NCI-H187 treated with DMSO at 0.1 percent for 48 hours (cell line): ENCODE measurements at places on chromosomes 5 and 9.

GRCh38 chr9:96031916-96032534, 156.5 kb downstream of the ERCC6L2 start:
- DNase-seq = no peak

GRCh38 chr9:95336281-95336680, 18.8 kb upstream of the FANCC start:
- DNase-seq = no peak

GRCh38 chr9:72977670-72978069, 24.8 kb upstream of the ALDH1A1 start:
- DNase-seq = no peak

DNA sequence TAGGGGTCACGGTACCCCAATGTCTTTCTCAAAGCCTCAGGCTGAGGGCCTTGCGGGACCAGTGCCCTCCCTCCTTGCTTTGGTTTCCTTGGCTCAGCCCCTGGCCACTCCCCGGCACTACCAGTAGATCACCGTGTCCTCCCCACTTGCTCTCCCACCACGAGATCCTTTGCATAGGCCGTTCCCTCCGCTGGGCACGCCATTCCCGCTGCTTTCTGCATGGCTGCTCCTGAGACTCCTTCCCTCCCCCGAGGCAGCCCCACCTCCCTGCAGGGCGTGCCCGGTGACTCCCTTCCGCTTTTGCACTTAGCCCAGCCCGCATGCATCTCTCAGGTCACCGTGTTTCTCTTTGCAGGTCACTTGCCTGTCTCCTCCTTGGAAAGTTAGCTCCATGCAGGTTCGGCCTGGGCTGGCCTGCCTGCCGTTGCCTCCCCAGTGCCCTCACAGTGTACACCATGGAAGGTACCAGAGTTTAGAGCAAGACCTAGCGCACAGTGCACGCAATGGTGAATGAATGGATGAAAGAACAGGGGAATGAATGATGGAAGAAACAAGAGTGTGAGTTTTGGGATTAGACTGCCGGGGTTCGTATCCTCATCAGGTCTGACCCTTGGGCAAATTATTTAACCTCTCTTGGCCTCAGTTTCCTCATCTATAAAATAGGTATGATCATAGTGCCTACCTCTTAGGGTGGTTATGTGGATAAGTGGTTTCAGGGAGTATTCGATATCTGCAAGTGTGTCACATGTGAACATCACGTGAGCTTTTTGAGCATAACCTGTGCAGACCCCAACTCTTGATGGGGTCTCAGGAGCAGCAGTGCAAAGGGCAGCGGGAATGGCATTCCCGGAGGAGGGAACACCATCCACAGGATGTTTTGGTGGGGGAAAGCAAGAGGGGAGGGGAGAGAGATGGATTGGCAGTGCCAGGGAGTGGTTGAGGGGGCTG, 214.3 kb downstream of the C9orf50 start:
- DNase-seq = no peak

DNA sequence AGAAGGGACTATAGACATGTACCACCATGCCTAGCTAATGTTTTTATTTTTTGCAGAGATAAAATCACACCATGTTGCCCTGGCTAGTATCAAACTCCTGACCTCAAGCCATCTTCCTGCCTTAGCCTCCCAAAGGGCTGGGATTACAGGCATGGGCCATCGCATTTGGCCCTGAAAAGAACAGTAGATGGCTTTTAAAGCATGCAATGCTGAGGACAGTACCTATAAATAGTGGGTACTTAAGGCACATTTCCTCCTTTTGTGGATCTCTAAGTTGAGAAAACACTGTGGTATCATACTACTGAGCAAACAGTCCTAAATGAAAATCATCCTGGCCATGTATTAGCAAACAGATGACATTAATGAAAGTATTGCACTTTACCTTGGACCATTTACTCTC, 119.4 kb downstream of the TTC39B start:
- DNase-seq = peak; percentile 81
